ENCODE measurements at places on chromosomes 1 and 21.

- DNase-seq, result no peak
Measured at GRCh38 chr1:30649321-30649991, 73.9 kb downstream of the MATN1 start.

DNA sequence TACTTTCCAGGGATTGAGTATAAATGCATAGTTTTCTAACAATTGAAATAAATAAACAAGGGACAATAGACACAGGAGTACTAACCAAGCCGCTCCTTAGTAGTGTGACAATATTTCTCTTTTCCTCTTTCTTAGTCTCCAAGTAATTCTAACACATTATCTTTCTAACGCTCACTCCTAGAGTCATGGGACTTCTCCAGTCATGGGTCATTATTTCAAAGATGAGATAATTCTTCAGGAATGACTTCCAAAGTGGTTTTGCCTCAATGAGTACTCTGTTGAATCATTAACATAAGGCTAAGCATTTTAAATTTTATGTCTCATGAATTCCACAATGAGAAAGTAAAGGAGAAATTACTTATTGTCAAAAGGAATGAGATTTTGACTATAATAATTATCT is 605.8 kb upstream of the ADAMTS5 start:
- no peak for DNase-seq

- DNase-seq, result no peak
Measured at GRCh38 chr1:154154534-154155191, at the start of gene NUP210L. TSS of gene NUP210L (minus strand) at chr1:154155073.

DNA sequence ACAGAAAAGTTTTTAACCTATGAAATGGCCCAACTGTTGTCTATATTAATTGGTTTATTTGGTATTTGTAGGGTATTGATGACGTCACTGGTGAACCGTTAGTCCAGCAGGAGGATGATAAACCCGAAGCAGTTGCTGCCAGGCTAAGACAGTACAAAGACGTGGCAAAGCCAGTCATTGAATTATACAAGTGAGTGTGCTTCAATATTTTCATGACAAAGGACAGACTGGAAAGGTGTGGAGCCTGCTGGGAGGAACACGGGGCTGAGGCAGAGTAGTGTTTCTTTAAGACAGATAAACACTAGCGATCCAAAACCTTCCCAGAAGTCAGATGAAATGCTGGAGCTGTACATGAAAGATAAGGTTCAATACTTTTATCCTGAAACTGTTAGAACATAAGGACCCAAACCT is 76.7 kb downstream of the AK4 start:
- no peak for DNase-seq

- DNase-seq, result no peak
Measured at GRCh38 chr1:158022554-158023312, 29.3 kb downstream of the KIRREL1 start.

DNA sequence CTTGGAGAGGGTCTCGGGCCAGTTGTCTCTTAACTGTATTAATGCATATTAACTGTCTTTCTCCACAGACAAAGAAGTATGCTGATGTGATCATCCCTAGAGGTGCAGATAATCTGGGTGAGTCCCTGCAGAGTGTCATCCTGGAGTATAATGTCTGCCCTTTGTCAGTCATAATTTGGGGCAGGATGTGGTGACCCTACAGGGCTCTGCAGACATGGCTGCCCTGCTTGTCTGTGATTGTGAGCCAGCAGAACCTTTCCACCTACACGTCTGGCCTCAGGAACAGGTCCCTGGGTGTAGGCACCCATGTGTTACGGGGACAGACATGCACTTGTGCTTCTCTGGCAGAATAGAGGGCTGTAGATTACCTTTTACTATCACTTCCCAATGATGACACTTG is 78.4 kb downstream of the UCK2 start:
- no peak for DNase-seq

DNA sequence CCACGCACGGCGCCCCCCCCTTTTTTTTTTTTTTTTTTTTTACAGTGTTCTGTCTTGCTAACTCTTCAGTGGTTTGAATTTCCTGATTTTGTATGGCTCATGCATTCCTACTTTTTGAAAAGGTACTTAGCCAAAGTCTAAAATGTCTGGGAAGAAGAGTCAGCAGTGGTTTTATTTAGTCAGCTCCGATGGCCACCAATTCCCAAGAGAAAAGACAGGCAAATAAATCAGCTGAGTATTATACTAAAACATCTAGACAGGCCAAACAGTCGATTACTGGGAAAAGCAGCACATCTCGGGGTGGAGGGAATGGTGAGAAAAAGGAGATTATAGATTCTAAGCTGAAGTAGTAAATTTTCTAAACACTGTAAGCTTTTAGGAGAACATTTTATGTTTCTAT is 192.5 kb upstream of the ZRANB2 start:
- no peak for DNase-seq

DNA sequence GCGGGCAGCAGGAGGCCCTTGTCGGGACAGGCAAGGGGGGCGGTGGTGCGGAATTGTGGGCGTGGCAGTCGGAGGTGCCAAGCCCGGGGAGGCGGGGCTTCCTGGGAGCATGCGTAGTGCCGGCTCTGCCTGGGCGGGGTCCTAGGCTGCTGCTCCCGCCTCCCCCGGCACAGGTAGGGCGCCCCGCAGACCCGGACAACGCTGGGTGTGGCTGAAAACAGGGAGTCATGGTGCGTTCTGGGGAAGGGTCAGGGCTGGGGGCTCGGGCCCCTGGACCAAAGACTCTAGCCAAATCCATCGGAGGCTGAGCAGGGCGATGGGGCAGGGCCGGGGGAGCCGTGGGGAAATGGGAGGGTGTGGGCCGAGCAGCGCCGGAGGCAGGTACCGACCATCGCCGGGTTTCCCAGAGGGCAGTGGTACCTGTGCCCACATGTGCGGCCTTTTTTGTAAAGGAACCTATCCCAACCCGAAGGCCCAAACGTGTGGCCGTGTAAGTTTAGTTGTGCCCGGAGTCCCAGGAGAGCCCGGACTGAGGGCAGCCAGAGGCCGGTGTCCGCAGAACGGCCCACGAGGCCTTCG is 231.9 kb downstream of the SDCCAG8 start:
- DNase-seq, result no peak

GRCh38 chr1:119449971-119450370 is 35.0 kb downstream of the HSD3B2 start:
- no peak for DNase-seq

- DNase-seq, result no peak
Measured at GRCh38 chr1:165047994-165048393, 308.5 kb downstream of the LMX1A start.

GRCh38 chr1:236141447-236142252 is 689 bp upstream of the GPR137B start:
- DNase-seq, result no peak

DNA sequence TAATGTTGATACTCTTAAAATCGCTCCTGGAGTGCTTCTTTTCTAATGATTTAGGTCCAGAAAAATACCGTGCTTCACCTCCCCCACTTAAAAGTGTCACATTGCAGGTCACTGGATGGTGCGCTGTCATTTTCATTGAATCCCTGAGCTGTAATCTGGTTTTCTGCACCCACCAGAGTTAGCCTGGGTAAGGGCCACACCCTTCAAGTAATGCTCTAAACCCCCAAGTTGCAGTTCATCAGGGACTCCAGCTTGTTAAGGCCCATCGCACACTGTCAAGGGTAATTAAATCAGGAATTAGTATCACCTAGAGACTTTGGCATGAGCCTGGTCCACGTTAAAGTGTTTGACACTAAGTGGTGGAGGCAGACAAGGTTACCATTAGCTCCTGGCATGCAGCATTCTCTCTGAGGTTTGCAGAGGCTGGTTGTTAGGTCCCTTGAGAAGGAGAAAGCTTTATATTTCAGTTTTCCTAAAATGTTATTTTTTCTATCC is 34.0 kb downstream of the ASTN1 start:
- DNase-seq, result no peak

DNA sequence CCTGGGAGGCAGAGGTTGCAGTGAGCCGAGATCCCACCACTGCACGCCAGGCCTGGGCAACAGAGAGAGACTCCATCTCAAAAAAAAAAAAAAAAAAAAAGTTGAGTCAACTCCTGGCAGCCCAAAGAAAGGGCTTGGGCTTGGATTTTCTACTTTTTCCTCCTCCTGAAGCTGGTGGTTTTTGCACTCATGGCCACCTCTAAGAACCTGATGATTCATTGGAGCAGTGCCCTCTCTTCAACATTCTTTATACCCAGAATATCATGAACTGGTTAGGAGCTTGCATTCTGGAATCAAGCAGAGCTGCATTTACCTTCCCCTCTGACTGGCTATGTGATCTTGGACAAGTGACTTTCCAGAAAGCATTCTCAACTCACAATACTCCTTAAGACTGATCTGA is 3.5 kb upstream of the ACTA1 start:
- DNase-seq, result no peak

GRCh38 chr1:94383966-94384408 is 34.2 kb upstream of the ABCD3 start:
- no peak for DNase-seq

- no peak for DNase-seq
Measured at GRCh38 chr1:199018471-199019135, 379.8 kb downstream of the PTPRC start.

DNA sequence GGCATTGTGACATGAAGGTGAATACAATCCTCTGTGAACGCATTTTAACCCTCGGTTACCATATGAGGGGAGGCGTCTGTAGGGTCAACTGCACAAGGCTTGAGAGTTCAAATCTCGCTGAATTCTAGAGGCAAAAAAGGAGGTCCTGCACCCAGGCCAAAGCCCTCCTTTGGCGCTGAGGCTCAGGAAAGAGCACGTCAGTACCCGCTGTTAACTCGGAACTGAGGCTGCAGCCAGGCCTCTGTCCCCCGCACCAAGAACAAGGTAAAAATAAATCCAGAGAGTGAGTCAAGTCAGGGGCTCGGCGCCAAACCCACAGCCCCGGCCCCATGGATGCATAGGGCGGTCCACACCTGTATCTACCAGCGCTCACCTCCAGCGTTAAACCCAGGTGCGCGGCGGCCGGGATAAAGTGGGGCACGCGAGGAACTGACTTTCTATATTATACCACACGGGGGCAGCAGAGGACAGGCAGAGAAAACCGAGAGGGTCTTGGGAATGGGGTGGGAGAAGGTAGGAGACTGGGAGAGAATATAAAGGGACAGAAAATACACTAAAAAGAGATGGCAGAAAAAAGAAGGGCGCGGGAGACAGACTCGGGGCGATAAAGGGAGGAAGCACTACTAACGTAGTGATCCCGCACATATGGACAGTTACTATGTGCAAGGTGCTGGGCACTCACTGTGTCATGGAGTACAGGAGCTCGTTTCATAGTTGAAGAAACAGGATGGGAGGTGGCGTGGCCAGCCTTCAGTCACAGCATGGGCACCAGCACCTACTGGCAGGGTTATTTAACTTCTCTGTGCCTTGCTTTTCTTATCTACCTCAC is 54.9 kb downstream of the DMRTA2 start:
- DNase-seq, result no peak

- no peak for DNase-seq
Measured at GRCh38 chr1:209815931-209816341, 10.0 kb upstream of the IRF6 start.

GRCh38 chr1:93979718-93980319 is 70.6 kb upstream of the GCLM start:
- DNase-seq, result no peak

DNA sequence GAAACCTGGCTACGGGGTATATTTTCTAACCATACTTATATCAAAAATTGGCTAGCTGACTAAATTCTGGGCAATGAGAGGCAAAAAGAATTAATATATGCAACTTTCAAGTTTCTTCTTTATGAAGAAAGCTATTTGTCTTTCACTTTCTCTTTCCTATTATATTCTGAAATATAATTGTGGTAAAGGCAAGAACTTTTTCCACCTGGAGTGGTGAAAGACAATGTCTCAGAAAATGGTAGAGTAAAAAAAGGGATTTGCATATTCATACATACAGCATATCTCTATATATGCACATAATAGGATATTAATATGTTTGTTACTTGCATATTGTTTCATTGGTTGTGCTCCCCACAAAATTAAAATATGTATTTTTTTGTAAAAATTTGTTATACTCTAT is 793.8 kb downstream of the PLA2G4A start:
- DNase-seq, result no peak

- no peak for DNase-seq
Measured at GRCh38 chr1:14846688-14847087, 248.2 kb downstream of the KAZN start.

GRCh38 chr1:94884106-94884505 is 42.8 kb downstream of the CNN3 start:
- DNase-seq, result no peak

DNA sequence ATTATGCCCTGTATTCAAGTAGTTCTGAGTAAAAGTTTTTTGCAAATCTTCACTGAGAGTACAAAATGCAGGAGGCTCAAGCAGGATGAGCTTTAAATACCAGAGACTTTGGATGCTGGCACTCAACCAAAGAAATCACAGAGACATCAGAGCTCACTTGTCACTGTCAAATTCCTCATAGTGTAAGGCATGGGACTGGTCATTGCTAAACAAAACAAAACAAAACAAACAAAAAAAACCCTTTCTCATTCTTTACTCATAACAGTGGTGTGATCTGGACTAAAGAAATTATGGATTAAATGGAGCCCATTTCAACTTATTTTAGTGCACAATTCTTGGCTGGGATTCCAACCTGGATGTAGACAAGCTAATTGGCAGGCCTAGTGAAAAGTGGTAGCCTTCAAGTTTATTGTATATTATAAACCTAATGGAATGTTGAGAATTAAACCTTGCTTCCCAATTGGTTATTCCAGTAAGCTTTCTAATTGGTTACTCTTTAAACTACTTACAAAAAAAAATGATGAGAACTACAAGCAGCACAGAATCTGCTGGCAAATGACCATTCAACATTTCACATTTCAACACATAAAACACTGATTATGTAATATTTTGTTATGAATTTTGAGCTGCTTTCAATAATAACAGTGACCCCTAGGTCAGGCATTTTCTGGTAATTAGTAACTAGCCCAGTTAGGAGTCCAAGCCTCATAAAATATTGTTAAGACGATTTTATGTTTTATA is 30.6 kb upstream of the NEK7 start:
- no peak for DNase-seq

- DNase-seq, result no peak
Measured at GRCh38 chr1:5954964-5955363, 37.3 kb downstream of the NPHP4 start.

- no peak for DNase-seq
Measured at GRCh38 chr1:170461762-170462384, 70.1 kb upstream of the GORAB start.

- no peak for DNase-seq
Measured at GRCh38 chr1:20361805-20362381, 71.2 kb downstream of the VWA5B1 start.

DNA sequence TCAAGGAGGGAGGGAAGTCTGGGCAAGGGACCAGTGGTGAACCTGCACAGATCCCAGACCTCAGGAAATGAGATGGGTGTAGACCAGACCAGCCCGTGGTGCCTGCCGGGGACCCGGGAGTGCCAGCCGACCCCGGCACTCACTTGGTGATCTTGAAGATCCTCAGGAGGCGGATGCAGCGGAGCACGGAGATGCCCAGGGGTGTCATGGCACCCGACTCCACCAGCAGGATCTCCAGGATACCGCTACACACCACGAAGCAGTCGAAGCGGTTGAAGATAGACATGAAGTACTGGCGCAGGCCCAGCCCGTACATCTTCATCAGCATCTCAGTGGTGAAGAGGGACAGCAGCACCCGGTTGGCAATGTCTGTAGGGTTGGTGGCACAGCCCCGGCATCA is 34.5 kb downstream of the CACNA1S start:
- DNase-seq, result no peak
